ENCODE measurements at places on chromosomes 5 and 9.

- DNase-seq = peak; percentile 89
Observed at GRCh38 chr9:91191411-91192380, 170.0 kb downstream of the AUH start.

- DNase-seq = no peak
Observed at GRCh38 chr5:179794575-179794974, 789 bp downstream of the LTC4S start.

- peak; percentile 76 for DNase-seq
Observed at GRCh38 chr5:175464074-175464941, 14.1 kb upstream of the SFXN1 start.

DNA sequence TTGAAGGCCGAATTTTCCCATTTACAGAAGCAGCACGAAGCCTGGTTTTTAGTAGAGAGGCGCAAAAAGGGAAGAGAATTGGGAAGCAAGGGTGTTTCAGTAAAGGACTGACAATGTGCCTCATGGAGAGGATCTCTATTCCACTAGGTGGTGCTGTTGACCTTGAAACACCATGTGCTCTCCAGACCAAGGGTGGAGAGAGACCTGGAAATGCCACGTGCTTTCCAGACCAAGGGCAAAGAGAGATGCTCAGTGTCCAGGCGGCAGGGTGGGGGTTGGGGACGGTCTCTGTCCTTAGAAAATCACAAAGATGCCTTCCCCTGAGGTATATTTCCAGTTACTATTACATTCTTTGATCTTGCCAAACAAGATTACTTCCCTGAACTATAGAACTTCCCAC is 425.3 kb downstream of the CSNK1G3 start:
- peak; percentile 67 for DNase-seq

- DNase-seq = no peak
Observed at GRCh38 chr5:146009020-146009419, 72.6 kb downstream of the SH3RF2 start.

- DNase-seq = no peak
Observed at GRCh38 chr9:129640086-129640870, 1.7 kb downstream of the ASB6 start.

DNA sequence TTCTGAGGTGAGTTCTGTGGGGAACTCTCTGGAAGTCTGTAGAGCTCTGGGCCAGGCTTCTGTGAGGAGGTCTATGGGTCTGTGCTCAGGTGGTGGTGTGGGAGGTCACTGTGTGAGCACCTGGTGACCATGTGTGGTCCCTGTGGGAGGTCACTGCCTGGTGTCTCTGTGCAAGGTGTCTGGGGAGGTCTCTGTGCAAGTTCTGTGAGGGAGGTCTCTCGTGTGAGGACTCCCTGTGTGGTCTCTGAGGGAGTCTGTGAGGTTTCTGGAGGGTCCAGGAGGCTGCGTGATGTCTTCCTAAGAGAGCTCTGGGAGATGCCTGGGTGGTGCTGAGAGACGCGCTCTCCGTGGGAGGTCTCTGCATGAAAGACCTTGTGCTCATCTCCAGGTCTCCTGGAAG is 6.0 kb upstream of the SPATA31E1 start:
- DNase-seq = no peak

- peak; percentile 67 for DNase-seq
Observed at GRCh38 chr5:166595274-166595951, 1696.0 kb upstream of the WWC1 start.

GRCh38 chr5:10331341-10331796 is 22.1 kb upstream of the MARCHF6 start:
- no peak for DNase-seq

- DNase-seq = no peak
Observed at GRCh38 chr5:168156170-168156569, 135.3 kb upstream of the WWC1 start.

DNA sequence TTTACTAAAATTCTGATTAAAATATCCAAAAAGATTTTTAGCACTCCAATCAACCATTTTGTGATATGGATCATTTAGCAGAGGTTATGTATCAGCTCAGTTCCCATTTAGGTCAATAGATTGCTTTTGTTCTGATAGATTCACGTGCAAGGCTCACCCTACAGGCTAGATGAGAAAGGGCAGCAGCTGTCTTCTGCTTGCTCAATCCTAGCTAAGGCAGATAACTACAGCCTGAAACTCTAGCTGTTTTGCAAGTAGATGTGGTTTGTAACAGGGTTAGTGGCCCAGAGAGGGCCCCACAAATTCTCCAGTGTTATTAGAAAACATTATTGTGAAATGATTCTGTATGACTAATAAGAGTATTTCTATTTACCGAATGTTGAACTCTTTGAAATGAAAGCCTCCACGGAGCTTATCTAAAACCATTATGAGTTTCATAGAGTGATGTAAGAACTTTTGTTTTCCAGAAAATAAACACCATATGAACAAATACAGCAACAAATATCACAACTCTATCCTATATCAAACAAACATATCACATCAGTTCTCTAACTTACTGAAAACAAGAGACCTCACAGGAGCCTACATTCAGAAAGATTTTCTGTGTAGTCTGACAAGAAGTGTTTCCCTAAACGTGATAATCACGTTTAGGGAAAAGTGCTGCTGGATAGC is 841.9 kb upstream of the ACO1 start:
- peak; percentile 51 for DNase-seq

DNA sequence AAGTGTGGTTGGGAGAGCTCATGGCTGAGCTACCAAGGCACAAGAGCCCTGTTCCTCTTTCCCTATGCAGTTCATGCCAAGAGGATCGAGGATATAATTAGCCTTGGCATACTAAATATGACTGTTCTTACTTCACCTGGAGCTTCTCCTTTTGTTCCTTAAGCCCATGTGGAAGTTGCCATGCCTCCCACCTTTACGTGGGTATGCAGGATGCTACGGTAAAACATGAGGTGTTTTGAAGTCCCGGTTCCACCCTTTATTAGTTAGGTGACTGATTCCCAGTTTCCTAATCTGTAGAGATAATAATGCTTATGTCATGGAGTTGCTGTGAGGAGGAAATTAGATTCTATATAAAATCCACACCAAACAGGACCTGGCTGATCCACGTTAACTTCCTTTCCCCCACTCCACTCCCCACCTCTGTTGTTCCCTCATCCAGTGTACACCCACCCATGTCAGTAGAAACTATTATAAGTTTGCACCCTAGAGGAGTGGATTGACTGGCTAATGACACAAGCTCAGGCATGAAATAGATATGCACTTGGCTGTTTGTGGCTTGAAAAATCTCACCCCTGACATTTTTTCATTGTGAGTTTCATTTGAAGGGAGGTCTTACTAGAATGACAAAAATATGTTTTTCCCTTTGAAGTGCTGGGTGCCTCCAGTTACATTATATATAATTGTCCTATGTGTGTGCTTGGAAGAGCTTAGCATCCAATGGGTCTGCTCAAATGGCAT is 36.8 kb upstream of the SHOC1 start:
- no peak for DNase-seq

GRCh38 chr9:106404137-106404536 is 458.8 kb upstream of the ZNF462 start:
- DNase-seq = no peak

DNA sequence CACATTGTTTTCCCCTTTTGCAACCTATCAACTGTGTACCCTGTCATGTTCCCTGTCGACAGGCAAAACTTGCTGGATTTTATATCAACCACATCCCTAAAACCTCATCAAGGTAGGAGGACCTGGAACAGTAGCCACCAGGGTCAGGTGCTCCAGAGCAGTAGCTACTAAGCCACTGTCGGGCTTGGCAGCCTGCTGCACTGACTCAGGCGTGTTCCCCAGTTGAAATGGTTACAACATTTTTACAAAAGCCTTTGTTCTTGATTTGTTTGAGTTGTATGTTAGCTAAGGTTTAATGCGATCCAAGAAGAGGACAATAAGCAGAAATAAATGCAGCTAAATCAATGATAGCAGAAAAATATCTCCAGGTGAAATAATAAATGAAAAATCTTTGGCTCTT is 407.4 kb upstream of the TLE4 start:
- DNase-seq = no peak

DNA sequence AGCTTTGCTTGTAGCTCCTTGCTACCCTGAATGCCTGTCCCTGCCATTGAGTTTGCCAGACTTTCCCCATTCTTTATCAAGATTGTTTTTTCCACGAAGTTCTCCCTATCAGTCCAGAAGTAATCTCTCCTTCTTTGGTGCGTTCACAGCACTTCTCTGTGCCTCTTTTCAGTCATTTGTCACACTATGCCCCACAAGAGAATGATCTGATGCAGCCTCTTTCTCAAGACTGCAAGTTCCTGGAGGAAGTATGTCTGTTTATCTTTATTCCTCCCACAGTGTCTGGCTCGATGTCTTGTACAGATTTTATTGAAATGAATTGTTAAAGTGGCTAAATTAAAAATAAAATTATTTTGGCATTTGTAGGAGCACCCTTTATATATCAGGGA is 99.3 kb downstream of the CCDC192 start:
- DNase-seq = no peak

DNA sequence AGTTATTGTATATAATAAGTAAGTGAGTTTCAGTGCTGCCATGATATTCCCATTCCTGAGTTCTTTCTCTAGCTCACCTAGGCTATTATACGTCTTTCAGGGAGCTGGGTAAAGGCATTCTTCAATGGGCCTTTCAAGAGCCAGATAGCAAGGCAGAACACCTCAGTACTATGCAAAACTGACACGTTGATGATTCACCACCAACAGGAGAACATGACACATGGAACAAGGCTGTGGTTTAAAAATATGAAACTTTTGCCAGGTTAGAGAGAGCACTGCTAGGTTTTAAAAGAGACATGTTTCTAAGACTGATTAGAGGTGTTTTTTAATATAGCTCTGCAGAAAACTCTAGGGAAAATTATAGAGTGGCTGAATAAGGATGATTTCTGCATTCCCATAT is 95.9 kb downstream of the UGCG start:
- peak; percentile 76 for DNase-seq

DNA sequence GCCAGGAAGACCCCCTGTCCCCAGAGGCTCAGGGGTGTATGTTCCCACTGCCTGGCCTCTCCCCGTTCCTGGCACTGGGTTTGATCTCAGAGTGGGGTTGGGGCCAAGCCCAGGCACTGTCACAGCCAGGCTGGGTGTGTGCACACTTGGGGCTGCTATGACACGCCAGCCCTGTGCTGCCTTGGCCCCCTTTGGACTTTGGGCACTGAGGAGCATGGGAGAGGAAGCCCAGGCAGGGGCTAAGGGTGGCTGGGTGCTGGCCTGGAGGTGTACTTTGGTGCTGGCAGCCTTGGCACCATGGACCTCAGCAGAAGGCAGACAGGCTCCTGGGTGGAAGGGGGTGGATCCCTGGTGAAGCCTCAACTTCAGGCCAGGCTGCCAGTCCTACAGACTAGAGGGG is 223.6 kb upstream of the ISL1 start:
- DNase-seq = no peak

GRCh38 chr9:129441852-129442251 is 179.0 kb downstream of the C9orf50 start:
- no peak for DNase-seq

DNA sequence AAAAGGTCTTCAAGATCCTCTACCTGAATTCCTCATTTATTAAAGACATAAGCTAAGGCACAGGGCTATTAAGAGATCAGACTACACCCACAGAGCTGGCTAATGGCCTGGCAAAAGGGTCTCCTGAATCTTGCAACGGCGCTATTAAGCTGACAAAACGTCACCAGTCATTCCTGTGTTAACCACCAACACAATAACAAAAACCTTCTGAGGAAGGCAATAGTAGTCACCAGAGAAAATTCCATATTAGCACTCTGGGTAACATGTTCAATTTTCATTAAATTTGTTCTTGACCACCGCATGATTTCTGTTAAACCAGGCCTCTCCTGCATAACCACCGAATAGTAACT is 77.0 kb downstream of the GNAQ start:
- DNase-seq = no peak

Data from MM.1S (cell line).